ENCODE measurements at places on chromosomes 16 and 17. TPM values are rescaled to one million over a fixed set of nuclear protein-coding genes. Genes with fewer than 3 reads are reported as not detected.

DNA sequence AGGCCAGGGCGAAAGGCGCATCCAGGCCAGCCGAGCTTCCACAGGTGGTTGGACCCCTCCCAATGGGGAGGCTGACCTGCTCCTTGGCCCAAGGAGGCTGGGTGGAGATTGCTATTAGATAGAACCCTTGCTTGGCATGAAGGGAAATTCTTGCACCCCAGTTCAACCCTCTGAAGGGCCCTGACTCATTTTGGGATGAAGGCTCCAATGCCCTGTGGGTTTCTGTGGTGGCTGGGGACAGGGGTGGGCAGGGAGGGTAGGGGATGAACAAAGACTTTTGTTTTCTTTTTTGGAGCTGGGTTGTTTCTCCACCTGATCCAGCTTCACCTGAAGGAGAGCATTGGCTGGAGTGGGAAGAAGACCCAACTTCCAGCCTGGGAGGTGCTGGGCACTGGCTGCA is 16.7 kb upstream of the TBX21 start:
- DNase-seq, result no peak

GRCh38 chr16:71376465-71377157 is 18.1 kb downstream of the CALB2 start:
- DNase-seq, result no peak

DNA sequence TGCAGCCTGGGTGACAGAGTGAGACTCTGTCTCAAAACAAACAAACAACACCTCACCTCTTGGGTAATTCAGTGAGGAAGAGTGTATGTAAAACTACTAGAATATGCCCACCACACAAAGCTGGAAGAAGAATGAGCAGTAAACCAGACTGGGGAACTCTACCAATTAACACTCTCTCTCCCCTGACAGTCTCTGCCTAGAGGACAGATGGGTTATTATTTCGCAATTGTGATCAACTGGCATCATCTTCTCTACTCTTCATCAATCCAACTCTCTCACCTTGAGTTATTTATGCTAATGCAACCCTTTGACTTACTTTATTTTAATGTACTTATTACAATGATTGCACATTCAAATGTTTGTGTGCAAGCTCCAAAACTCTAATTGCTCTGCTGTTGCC is 205.6 kb downstream of the XYLT1 start:
- no peak for DNase-seq

DNA sequence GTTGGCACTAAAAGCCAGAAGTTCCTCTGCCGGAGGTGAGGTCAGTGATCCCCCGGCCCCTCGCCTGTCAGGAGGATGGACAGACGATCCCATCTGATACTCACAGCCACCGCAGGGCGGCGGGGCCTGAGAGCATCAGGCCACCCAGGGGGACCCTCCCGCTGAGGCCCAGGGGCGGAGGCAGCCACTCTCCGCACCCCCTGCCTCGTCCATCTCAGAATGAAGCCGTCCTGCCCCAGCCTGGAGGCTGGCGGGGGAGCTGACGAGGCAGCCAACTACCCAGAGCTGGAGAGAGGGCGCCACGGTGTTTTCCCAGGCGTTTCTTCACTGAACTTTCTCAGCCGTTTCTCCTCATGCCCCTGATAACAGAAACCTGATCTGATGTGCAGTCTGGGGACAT is 22.6 kb downstream of the TPSD1 start:
- DNase-seq, result peak; percentile 74

- DNase-seq, result no peak
Observed at GRCh38 chr17:18004345-18004744, 31.7 kb downstream of the DRC3 start.

- peak; percentile 81 for DNase-seq
Observed at GRCh38 chr16:19886073-19886941, 1.7 kb upstream of the GPRC5B start.

DNA sequence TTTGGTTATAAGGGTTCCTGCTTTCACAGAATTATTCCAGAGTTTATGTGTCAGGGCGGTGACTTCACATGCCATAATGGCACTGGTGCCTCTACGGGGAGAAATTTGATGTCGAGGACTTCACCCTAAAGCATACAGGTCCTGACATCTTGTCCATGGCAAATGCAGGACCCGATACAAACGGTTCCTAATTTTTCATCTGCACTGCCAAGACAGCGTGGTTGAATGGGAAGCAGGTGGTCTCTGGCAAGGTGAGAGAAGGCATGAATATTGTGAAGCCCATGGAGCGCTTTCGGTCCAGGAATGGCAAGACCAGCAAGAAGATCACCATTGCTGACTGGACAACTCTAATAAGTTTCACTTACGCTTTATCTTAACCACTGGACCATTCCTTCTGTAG is 39.6 kb upstream of the CDRT4 start:
- no peak for DNase-seq

DNA sequence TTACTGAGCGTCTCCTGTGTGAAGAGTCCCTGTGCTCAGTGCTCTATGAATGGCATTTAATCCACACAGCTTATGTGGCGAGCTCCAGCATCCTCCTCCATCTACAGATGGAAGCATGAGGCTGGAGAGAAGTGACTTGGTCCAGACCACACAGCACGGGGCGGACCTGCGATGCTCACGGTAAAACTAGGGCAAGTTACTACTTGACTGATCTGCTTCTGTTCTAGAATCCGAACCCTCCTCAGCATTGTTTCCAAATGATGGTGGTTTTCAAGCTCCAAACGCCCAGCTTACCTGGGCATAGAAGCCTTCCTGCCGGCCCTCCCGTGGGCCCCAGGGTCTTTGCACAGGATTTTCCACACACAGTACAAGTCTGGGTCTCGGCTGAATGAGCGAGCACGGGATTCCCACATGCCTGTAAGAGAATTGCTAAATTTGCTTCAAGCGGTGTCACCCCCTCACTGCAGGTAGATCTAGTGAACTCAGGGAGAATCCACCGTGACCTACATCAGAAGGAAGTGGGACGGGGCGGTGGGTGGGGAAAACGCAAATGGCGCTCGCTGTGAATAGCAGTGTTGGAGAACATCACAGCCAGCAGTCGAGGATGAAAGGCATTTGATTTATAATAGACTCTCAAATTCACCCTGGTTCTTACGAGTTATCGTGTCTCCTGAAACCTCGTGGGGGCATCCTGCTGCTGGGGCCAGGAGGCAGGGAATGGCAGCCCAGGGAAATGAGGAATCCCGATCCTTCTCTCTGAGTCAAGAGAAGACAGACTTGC is 101.1 kb downstream of the CMIP start:
- DNase-seq, result no peak

GRCh38 chr17:49495842-49496182 is 719 bp downstream of the NGFR start:
- peak; percentile 66 for DNase-seq

GRCh38 chr16:84633622-84634021 is 14.7 kb upstream of the KLHL36 start:
- no peak for DNase-seq

- DNase-seq, result peak; percentile 78
Observed at GRCh38 chr16:20866145-20866772, 33.9 kb downstream of the DCUN1D3 start.

- peak; percentile 80 for DNase-seq
Observed at GRCh38 chr17:49227436-49228261, 2.9 kb downstream of the PHOSPHO1 start.

DNA sequence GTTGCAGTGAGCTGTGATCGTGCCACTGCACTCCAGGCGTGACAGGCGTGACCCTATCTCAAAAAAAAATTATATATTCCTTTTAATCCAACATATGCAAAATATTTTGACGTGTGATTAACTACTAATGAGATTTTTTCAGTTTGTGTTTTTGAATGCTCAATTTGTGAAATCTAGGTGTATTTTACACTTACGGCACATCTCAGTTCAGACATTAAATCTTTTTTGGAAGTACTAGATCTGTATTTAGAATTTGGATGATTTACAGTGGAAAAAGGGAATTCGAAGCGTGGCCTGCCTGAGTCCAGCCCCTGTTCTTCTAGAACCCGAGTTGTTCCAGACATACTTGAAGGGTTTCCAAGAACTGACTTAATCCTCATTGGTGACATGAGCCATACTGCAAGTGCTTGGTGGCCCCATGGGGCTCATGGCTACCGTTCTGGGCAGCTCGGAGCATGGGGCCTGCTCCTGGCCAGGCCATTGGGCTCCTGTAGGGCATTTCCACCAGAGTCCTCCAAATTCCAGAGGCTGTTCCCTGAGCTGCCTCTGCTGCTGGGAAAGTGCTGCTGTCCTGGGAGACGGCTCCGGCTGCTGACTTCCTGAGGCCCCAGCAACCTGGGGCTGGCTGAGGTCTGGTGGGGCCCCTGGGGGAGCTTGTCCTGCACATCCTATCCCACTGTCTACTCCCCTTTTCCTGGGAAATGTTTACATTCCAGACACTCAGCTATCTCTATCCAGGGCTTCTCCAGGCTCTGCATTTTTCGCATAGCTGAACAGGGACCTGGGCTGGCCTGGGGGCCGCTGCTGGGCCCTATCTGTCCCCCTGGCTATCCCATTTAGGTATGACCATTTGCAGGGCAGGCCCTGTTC is 27.2 kb downstream of the LLGL2 start:
- peak; percentile 40 for DNase-seq

DNA sequence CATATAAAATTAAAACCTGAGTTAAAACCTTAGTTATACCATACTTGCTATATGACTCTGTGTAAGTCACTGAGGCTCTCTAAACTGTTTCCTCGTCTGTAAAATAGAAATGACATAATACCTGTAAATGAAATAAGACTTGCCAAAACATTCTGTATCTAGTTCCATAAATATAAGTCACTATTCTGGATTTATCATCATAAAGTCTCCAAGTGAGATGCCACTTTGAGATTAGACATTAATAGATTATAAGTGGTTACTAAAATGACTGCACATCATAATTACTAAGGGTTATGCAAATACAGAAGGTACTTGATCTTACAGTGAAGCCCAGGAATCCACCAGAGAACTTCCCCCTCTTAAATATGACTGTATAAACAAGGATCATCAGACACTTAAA is 12.0 kb upstream of the BRIP1 start:
- DNase-seq, result no peak

- no peak for DNase-seq
Observed at GRCh38 chr16:22252317-22252716, 44.9 kb upstream of the POLR3E start.

GRCh38 chr17:38687286-38687685 is 12.5 kb upstream of the EPOP start:
- DNase-seq, result no peak

The RRAD gene
- 0.12 TPM for total RNA-seq

The AOC3 gene
- total RNA-seq, result not detected

The DNAAF8 gene
- total RNA-seq, result not detected

The DUSP3 gene
- total RNA-seq, result 18.2 TPM

The QPRT gene
- total RNA-seq, result 112 TPM

The HSF4 gene
- total RNA-seq, result not detected

The CCNF gene
- total RNA-seq, result 67.3 TPM

The LGALS9B gene
- not detected for total RNA-seq
